Tibial nerve (tissue), 4 donors: ENCODE measurements at places on chromosomes 12 and 14.

DNA sequence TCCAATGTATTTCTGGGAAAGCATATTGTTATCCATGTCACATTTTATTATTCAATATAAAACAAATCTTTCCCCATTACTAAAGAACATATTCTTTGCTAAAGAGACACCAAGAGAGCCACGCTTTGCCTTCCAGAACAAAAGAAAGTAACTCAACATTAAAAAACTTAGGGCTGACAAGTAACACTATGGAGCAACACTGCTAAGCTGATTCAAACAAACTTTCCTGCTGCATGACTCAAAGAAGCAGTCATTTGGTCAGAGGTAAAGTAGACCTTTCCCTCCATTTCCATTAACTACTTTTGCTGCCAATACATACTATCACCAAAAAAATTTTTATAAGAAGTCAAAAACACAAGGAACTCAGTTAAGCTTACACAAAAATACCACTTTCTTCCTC lies 83.0 kb downstream of the DENND5B start:
- no peak for DNase-seq

DNA sequence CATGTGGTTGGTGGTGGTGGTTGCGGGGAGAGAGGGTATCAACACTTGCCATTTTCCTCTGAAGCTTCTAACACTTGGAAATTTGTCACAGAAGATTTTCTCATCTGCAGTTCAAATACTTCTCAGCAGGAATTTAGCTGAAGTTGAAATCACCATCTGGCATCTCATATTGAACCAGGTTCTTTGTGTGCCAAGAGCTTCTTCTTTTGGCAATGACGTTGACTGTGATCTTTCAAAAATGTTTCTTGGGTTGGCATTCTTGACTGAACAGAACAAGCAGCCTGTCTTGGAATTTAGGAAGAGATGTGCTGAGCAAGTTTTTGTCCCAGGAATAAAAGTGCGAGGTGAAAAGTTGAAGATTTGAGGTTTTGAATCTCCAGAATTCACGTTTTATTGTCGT lies 8.7 kb upstream of the NIN start:
- DNase-seq: no peak

DNA sequence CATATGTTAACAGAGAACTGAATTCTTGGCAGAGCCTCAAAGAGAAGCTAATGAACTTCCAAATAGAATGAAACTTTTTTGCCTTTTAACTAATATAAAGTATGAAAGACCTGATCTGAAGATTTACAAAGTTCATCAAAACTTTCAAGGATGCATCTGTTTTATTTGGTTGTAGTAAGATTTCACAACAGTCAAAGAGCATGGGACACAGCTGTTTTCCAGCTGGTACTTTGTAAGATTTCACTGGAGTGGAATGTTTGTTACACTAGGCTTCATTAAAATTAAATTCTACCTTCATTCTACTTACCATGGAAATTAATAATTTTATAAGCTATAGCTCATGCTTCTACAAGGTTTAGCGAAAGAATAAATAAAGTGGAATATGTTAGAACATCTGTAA lies 351.2 kb downstream of the SLC6A15 start:
- no peak for DNase-seq

DNA sequence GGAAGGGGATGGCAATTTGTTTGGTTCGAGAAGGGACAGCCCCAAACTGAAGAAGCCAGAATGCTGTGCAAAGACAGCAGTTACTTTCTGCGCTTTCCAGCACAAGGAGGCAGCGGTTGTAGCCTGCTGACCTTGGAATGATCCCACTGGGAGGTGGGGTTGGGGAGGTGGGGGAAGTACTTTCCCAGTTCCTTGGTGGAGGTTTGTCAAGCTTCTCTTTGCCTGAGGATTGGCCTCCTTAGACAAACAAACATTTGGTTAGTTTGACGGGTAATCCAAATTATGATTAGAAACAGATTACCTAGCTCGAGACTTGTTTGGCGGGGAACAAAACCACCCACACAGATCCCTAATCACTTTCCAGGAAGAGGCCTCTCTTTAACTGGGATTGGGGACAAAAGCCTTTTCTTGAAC lies 79.1 kb upstream of the EGLN3 start:
- DNase-seq: peak; percentile 72

DNA sequence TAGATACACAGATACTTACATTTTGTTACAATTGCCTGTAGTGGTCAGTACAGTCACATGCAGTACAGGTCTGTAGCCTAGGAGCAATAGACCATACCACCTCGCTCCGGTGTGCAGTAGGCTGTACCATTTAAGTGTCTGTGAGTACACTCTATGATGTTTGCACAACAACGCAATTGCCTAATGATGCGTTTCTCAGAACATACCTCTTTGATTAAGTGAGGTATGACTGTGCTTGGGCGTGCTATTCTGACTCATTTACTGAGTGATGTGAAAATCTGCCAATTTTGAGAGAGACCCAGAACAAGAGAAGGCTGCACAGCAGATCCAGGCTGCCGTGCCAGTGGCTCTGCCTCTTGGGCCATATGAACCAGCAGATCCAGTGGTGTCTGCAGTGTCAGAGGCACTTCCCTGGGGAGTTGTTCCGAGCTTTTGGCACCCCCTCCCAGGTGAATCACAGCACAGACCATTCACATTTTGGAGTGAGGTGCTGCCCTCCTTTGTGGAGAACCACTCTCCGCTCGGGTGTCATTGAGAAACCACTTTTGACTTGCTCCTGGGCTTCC lies 20.4 kb downstream of the DLK1 start:
- no peak for DNase-seq

- no peak for DNase-seq
Observed at GRCh38 chr14:99117671-99118045, 154.3 kb downstream of the BCL11B start.

- DNase-seq: peak; percentile 80
Observed at GRCh38 chr12:130953771-130954543, at the start of gene ADGRD1. ADGRD1 (plus strand) TSS chr12:130953907; CDS start chr12:130954466, 559 bp downstream.

DNA sequence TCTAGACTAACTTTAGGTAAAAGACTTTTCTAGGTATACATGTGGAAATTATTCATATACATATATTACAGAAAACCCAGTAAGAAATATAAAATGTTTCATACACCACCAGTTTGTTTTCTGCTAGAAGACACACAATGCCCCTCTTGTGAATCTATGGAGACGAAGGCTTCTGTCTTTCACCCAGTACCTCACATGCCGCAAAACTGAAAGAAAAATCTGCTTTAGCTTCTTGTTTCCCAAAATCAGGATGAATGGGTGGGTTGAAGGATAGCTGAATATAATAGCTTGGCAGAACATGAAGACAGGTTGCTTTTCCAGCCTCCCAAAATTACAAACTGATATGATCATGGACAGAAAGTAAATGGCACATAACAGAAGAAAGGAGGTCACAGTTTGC lies 1.3 kb downstream of the TAS2R30 start:
- DNase-seq: no peak

- DNase-seq: no peak
Observed at GRCh38 chr12:108905725-108906124, 25.8 kb downstream of the DAO start.

DNA sequence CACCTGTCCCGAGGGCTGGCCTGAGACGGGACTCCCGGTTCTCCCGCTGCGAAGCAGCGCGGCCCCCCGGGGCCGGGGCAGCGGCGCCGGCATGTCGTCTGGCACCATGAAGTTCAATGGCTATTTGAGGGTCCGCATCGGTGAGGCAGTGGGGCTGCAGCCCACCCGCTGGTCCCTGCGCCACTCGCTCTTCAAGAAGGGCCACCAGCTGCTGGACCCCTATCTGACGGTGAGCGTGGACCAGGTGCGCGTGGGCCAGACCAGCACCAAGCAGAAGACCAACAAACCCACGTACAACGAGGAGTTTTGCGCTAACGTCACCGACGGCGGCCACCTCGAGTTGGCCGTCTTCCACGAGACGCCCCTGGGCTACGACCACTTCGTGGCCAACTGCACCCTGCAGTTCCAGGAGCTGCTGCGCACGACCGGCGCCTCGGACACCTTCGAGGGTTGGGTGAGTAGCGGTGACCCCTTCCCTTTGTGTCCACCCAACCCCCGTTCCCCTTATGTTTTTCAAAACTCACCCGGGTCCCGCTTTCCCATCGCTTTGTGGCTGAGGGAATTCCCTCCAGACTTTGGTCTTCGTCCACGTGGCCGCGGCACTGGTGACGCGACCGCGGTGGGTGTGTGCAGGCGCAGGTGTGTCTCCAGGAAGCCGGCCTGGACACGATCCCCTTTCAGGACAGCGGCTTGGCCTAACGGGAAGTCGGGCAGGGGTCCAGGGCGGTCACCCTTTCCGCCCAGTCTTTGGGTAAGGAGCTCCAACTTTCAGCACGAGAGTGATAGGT lies 826 bp downstream of the PRKCH start:
- no peak for DNase-seq

DNA sequence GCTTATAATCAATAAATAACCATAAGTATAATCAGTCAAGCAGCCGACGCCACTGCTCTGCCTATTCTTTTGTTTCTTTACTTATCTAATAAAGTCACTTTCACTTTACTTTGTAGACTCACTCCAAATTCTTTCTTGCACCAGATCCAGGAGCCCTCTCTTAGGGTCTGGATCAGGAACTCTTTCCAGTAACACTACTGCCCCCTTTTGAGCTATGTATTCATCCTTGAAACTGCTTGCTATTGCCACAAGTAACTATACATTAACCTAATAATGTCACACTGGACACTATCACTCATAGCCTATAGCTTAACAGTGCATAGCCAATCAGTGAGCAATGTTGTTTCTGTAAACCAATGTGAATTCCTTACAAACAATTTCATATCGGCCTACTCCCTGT lies 2.8 kb upstream of the NID2 start:
- DNase-seq: no peak

DNA sequence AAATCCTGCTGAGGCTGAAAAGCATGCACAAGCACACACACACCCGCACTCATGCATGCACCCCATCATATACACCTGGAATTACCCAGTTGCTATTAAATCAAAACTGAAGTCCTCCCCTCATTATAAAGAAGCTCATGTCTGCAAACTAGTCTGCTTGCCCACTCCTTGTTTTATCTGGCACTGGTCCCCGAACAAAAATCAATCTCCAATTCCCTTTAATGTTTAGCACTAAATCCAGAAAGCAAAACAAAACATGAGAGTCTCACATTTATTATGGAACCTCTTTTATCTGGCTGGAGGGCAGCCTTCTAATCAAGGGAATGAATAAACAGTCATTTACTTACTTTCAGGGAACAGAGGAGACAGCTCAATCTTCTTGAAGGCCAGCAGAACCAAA lies 1093.4 kb upstream of the FLRT2 start:
- DNase-seq: no peak

- no peak for DNase-seq
Observed at GRCh38 chr14:60760209-60760608, 25.6 kb downstream of the MNAT1 start.

DNA sequence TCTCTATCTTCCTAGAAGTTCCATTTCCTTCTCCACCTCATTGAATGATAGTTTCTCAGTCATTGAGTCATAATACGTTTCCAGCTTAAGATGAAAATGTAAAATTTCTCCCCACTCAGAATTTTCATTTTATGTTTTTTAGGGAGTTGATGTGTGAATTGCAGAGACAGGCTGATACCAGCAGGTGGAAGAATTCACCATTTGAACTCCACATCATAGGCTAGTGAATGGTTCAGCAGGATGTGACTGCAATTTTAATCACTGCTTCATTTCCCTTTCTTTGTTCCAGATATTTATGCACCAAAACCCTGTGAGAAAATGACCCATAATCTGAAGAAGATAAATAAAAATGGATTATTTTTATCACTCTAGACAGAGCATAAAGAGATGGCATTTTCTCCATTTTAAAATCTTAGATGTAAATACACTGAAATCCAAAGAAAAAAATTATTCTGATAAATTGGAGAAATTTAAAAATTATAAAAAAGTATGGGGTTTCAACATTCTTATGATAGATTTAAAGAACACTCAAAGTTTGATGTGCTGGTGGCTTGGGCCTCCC lies 10.6 kb upstream of the PYGL start:
- no peak for DNase-seq

DNA sequence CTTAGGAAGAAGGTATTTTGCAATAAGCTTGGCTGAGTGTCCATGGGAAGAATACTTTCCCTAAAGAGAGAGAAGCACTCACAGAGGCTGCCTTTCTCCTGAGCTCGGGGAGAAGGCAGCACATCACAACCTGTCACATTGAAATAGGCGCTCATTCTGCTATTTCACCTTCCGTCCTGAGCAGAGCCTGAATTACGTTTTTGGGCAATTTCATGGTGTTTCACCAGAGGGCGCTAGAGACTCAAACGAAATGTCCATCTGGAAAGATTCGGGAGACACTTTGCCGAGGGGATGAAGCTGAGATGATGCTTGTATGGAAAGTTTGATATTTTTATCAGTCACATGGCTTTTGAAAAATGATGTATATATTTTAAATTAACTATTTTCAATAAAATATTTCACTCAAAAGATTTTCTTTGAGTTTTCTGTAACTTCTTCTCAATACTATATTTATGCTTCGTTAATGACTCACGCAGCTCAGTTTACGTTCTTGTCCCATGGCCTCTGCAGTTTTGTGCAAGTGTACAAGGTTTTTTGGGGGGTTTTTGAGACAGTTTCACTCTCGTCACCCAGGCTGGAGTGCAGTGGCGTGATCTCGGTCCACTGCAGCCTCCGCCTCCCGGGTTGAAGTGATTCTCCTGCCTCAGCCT lies 17.4 kb upstream of the B4GALNT3 start:
- DNase-seq: peak; percentile 40
